ENCODE measurements at places on chromosomes 5 and 9. TPM values are rescaled to one million over a fixed set of nuclear protein-coding genes. Genes with fewer than 3 reads are reported as not detected.

GRCh38 chr5:135696317-135696716, 117.5 kb upstream of the CXCL14 start:
- H3K27ac ChIP-seq: no peak overlapping the region
- no peaks in the 10 kb centered on the region for H3K36me3 ChIP-seq
- no peaks in the 10 kb centered on the region for H3K27me3 ChIP-seq
- no peak for DNase-seq
- no peak overlapping the region for H3K4me3 ChIP-seq

GRCh38 chr5:34524123-34524522, 132.0 kb upstream of the RAI14 start:
- DNase-seq: no peak
- H3K36me3 ChIP-seq: no peaks in the 10 kb centered on the region
- peaks cover 7% of the 10 kb centered on the region for H3K4me1 ChIP-seq
- H3K27me3 ChIP-seq: peaks cover 4% of the 10 kb centered on the region
- H3K4me3 ChIP-seq: no peak overlapping the region

GRCh38 chr5:3024554-3024953, 273.1 kb upstream of the IRX2 start:
- no peaks in the 10 kb centered on the region for H3K36me3 ChIP-seq
- no peaks in the 10 kb centered on the region for H3K27me3 ChIP-seq
- no peaks in the 10 kb centered on the region for H3K4me1 ChIP-seq

GRCh38 chr9:131635285-131635684, 90.0 kb downstream of the PRRT1B start:
- peaks cover 18% of the 10 kb centered on the region for H3K36me3 ChIP-seq
- peak overlapping the region; percentile 74 for H3K27ac ChIP-seq
- peak overlapping the region; percentile 20 for H3K4me3 ChIP-seq
- peak; percentile 85 for DNase-seq

- DNase-seq: no peak
- H3K27ac ChIP-seq: peak overlapping the region; percentile 10
- H3K27me3 ChIP-seq: no peaks in the 10 kb centered on the region
- no peaks in the 10 kb centered on the region for H3K36me3 ChIP-seq
- no peak overlapping the region for H3K4me3 ChIP-seq
Observed at GRCh38 chr5:172925336-172925948, 33.8 kb upstream of the RPL26L1 start.

DNA sequence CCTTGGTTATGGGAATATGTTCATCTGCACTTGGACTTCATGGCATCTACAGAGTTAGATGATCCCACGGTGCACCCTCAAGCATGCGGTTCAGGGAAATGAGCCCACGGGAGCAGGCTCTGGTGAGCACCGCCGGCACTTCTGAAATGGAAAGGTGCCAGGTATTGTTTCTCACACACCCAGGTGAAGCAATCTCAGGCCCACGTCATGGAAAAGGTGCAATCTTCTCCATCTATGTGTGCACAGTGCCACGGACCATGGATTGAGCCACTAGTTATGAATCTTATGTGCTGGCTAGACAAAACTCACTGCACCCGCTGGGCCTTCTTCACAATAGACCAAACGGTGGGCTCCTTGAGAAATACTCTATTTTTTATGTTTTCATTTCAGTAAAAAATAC, 27.3 kb downstream of the IRX1 start:
- peaks cover 3% of the 10 kb centered on the region for H3K4me1 ChIP-seq
- DNase-seq: no peak
- H3K4me3 ChIP-seq: no peak overlapping the region
- H3K27me3 ChIP-seq: no peaks in the 10 kb centered on the region
- no peak overlapping the region for H3K27ac ChIP-seq

DNA sequence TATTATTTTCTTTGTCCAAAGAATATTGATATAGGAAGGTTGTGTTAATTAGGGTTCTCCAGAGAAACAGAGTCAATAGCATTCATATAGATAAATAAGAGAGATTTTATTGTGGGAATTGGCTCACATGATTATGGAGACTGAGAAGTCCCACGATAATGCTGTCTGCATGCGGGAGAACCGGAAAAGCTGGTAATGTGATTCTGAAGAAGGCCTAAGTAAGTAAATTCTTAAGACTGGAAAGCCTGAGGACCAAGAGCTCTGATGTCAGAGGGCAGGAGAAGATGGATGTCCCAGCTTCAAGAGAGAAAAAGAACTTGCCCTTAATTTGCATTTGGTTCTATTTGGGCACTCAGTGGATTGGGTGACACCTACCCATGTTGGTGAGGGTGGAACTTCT, 307.4 kb upstream of the C9orf72 start:
- H3K27ac ChIP-seq: no peak overlapping the region
- no peaks in the 10 kb centered on the region for H3K4me1 ChIP-seq
- DNase-seq: no peak
- no peaks in the 10 kb centered on the region for H3K27me3 ChIP-seq

GRCh38 chr5:165083394-165083793, 1578.0 kb downstream of the MAT2B start:
- no peak overlapping the region for H3K27ac ChIP-seq
- no peaks in the 10 kb centered on the region for H3K27me3 ChIP-seq
- DNase-seq: no peak
- no peak overlapping the region for H3K4me3 ChIP-seq

Gene AJM1
- 11.2 TPM for total RNA-seq

Gene C9orf50
- not detected for total RNA-seq

Gene RPS14
- 1,429 TPM for total RNA-seq

Gene BRINP1
- not detected for total RNA-seq

Gene SLC6A7
- not detected for total RNA-seq
